Esophagus muscularis mucosa (tissue), 4 donors: ENCODE measurements at places on chromosomes 16 and 17. TPM values are rescaled to one million over a fixed set of nuclear protein-coding genes. Genes with fewer than 3 reads are reported as not detected.

DNA sequence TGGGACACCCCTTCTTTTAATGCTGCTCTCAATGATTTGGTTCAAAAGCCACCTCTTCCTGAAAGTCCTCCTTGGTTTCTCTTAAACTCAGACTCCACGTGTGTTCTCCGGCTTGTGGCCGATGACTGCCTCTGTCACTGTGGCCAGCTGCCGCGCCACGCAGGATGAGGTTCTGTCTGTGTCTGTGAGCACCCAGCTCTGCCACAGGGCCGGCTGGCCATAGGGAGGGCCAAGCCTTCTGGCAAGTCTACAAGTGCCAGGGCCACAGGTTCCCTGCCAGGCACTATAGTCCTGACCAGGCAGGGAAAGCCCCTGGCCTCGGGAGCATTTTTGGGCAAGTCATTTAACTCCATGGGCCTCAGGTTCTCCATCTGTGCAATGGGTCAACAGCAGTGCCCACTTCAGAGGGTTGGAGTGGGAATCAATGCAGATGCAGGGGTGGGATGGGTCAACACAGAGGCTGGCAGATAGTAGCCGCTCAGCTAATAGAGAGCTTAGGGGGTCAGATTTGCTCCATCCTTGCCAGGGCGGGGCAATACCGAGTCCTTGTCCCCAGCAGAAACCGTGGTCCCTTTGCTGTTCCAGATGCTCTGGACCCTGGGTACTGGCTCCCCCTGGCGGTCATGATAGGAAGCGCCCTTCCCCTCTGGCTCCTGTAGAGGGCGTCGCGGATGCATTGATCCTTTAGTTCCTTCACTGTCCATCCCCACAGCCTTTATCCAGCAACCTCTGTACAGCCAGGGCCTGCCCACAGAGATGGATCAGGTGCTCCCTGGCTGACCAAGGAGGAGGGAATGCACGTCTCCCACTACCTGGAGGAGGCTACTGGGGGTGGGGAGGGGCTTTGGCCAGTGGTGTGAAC, 19.3 kb upstream of the ADGRG3 start:
- no peak overlapping the region for H3K4me3 ChIP-seq
- H3K4me1 ChIP-seq: peaks cover 34% of the 10 kb centered on the region
- DNase-seq: no peak
- H3K27me3 ChIP-seq: no peaks in the 10 kb centered on the region

GRCh38 chr16:66419527-66419926, 7.6 kb upstream of the BEAN1 start:
- peaks cover 29% of the 10 kb centered on the region for H3K27me3 ChIP-seq
- no peak for DNase-seq
- no peaks in the 10 kb centered on the region for H3K36me3 ChIP-seq
- no peaks in the 10 kb centered on the region for H3K4me1 ChIP-seq
- no peak overlapping the region for H3K27ac ChIP-seq

GRCh38 chr16:27073733-27074132, 7.0 kb downstream of the C16orf82 start:
- no peaks in the 10 kb centered on the region for H3K27me3 ChIP-seq
- no peaks in the 10 kb centered on the region for H3K36me3 ChIP-seq
- H3K4me1 ChIP-seq: no peaks in the 10 kb centered on the region
- no peak for DNase-seq
- H3K27ac ChIP-seq: no peak overlapping the region
- no peak overlapping the region for H3K4me3 ChIP-seq

DNA sequence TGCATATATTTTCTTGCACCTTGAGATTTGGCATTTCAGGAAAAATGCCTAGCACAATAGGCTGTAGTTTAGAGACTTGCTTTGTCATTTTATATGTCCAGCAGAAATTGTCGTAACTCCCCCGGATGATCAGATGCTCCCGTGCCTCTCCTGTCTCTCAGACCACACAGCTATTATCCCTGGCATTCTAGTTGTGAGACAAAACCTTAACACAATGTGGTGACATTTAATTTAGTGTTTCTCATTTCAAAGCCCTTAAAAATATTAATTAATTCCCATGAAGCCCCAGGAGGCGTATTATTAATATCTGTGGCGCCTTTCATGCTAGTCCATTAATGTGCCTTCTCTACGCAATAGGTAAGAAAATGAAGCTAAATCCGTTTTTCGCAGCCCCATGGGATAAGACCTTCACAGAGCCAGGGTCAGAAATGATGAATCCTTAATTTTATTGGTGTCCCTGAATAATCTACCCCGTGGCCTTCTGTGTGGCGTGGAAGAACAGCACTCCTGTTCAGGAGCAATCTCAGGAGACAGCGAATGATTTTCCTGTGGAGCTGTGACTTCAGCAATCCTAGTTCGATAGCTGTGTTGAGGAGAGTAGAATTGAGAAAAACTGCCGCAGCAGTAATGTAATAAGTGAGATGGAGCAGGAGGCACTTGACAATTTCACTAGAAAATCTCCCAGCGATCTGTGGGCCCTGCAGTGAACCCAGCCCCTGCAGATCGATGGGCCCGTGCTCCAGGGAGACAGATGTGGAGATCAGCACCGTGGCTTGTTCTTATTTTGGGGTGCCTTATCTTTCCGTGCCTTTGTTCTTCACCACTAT, 157.9 kb downstream of the RPTOR start:
- H3K36me3 ChIP-seq: no peaks in the 10 kb centered on the region
- peaks cover 15% of the 10 kb centered on the region for H3K4me1 ChIP-seq
- H3K4me3 ChIP-seq: no peak overlapping the region
- DNase-seq: no peak

IGF2BP1 gene
- not detected for total RNA-seq

KRT12 gene
- total RNA-seq: not detected

GRCh38 chr17:9342225-9342624, 233.4 kb downstream of the STX8 start:
- no peaks in the 10 kb centered on the region for H3K27me3 ChIP-seq
- no peaks in the 10 kb centered on the region for H3K36me3 ChIP-seq
- H3K4me3 ChIP-seq: no peak overlapping the region

DNA sequence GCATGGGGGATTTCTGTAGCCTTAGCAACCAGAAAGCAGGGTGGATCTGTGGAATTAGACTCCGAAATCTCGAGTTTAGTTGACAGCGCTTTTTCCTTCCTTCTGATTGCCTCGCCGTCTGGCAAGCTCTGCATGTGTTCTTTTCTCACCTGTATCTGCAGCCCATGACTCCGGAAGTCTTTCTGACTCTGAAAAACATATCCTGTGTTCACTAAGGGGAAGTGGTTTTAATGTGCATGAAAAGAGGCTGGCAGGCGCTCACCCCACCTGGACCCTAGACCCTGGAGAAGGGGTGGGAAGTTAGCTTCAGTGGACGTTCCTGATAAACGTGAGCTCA, 158.5 kb downstream of the RPTOR start:
- H3K27ac ChIP-seq: no peak overlapping the region
- H3K4me1 ChIP-seq: peaks cover 7% of the 10 kb centered on the region
- no peaks in the 10 kb centered on the region for H3K27me3 ChIP-seq
- no peaks in the 10 kb centered on the region for H3K36me3 ChIP-seq
- DNase-seq: no peak

DNA sequence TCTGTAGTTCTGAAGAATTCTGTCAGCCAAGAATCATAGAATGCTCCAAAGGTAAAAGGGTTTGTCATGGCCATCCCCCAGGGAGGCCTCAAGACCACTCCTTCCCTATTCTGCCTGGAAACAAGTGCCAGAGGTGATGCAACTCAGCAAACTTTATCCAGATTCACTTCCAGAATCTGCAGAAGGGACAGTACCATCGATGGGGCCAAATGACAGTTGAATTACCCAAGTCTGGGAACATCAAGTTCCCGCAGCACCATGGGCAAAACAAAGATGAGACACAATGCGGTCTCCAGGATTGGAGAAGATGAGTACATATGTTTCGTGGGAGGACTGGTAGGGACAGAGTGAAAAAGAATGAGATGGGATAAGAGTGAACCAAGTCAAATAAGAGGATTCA, 13.7 kb upstream of the TAT start:
- H3K4me3 ChIP-seq: no peak overlapping the region
- no peaks in the 10 kb centered on the region for H3K4me1 ChIP-seq
- H3K27ac ChIP-seq: no peak overlapping the region
- H3K36me3 ChIP-seq: no peaks in the 10 kb centered on the region
- DNase-seq: no peak

DNA sequence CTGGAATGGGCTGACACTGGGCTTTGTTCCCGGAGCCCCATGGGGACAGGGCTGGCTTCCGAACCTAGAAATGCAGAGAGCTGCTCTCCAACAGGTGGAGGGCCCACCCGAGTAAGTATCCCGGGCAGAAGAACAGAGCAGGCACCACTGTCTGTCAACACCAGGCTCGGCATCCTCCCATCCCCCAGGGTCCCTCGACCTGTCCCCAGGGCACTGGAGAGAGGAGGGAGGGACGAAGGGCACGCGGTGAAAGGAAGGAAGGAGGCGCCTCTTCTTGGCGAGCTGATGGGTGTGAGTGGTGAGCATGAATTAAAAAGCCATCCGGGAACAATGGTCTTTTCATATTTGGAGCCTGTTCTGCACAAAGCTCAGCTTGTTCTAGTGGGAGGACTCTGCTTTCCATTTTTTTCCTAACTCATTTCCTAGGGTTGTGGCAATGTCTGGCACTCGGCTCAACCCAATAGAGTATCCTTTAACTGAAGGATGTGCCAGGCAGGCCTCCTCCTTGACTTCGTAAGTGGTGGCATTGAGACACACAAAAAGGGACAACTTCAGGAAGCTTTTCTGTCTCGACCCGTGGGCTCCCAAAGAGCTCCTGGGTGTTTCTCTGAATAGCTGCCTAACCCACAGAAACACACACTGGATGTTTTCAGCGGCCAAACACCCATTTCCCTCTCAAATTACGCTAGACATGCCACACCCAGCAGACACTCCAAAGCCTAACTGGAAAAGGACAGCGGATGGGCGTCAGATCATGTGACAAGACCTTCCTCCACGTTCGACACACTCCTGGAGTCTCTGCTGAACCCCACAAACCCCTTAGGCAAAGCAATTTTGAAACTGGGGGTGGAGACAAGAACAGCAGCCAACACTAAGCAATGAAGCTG, 47.7 kb downstream of the ZFHX3 start:
- no peaks in the 10 kb centered on the region for H3K27me3 ChIP-seq
- H3K36me3 ChIP-seq: no peaks in the 10 kb centered on the region
- H3K4me1 ChIP-seq: peaks cover 58% of the 10 kb centered on the region
- peak overlapping the region; percentile 44 for H3K27ac ChIP-seq
- no peak for DNase-seq

GRCh38 chr17:74070998-74071679, 132.3 kb upstream of the RPL38 start:
- H3K27ac ChIP-seq: no peak overlapping the region
- H3K27me3 ChIP-seq: no peaks in the 10 kb centered on the region
- DNase-seq: no peak
- H3K36me3 ChIP-seq: no peaks in the 10 kb centered on the region
- H3K4me3 ChIP-seq: no peak overlapping the region
- no peaks in the 10 kb centered on the region for H3K4me1 ChIP-seq

DNA sequence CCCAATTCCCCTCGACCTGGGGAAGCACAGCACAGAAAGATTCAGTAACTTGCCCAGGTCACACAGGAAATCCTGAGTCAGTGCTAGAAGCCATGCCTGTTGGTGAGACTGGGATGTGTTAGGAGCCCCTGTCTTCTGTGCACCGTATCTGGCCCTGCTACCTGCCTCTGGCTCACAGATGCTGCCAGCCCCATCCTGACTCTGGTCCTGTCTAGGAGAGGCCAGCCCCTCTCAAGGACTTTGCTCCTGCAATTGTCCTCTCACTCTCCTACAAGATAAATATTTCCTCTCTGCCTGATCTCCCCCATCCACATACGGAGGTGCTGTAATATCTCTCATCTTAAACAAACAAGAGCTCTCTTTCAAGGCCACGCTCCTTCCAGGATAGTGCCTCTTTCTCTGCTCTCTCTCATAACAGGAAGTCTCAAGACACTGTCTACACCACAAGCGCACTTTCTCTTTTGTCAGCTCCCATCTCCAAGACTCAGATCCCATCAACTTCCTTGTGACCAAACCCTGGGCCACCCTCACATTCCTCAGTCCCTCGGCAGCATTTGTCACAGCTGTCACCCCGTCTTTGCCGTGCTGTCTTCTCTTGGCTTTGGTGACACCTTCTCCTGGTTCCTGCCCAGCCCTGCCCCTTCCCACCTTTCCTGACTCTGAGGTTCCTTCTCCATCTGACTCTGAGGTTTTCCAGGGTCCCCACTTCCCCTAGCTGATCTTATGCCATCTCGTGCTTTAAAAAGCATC, 1.9 kb downstream of the SLC13A2 start:
- no peaks in the 10 kb centered on the region for H3K36me3 ChIP-seq
- no peaks in the 10 kb centered on the region for H3K4me1 ChIP-seq

- no peaks in the 10 kb centered on the region for H3K27me3 ChIP-seq
- no peaks in the 10 kb centered on the region for H3K36me3 ChIP-seq
- H3K4me1 ChIP-seq: peaks cover 15% of the 10 kb centered on the region
- peak overlapping the region; percentile 26 for H3K4me3 ChIP-seq
These were observed 8.5 kb upstream of the ZC3H18 start for GRCh38 chr16:88561485-88562359.

DNA sequence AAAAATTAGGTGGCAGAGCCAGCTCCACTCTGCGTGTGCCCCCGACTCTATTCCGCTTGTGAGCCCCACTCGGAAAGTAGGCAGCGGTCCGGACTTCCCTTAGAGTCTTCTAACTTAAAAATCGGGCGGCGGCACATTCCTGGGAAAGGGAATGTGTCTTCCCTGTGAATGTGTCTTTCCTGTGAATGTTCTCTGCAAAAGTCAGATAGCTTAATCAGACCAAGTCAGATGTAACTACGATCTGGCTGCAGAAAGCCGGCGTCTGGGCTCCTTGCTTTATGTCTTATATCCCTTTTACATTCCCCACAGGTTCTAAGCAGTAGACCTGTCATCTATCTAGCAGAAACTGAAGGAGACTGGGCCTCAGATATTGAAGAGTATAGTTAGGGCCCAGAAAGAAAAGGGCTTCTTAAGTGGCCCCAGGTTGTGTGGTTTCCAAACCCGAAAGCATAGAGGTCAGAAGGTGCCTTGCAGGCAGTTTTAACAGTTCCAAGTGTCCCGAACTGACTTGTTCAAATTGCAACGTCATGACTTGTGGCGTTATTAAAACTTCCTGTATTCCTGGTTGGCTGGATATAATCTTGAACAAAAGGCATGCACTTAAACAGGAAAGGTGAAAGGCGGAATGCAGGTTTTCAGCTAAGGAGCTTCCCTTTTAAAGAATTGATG, 601 bp downstream of the PHKB start:
- peak overlapping the region; percentile 95 for H3K27ac ChIP-seq
- H3K36me3 ChIP-seq: peaks cover 18% of the 10 kb centered on the region
- H3K27me3 ChIP-seq: no peaks in the 10 kb centered on the region
- DNase-seq: no peak

DNA sequence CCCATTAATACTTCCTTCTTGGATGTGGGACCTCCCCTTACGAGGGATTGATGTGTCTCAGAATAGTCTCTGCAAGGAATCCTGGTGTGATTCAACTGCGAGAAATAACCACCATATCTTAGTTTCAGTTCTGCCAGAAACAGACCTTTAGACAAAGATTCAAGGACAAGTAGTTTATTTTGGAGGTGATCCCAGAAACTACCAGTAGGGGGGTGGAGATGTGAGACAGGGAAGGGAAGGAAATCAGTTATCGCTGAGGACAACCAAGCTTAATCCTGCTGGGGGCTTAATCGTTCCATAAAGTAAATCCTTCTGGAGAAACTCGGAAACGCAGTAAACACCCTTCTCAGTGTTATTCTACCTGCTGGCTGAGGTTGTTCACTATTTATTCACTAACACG, 5.0 kb upstream of the SDR42E1 start:
- H3K36me3 ChIP-seq: no peaks in the 10 kb centered on the region
- no peak for DNase-seq
- H3K27me3 ChIP-seq: no peaks in the 10 kb centered on the region
- H3K4me3 ChIP-seq: no peak overlapping the region
- no peaks in the 10 kb centered on the region for H3K4me1 ChIP-seq
- H3K27ac ChIP-seq: no peak overlapping the region
